ENCODE measurements at places on chromosomes 6 and 20. TPM values are rescaled to one million over a fixed set of nuclear protein-coding genes. Genes with fewer than 3 reads are reported as not detected.

- no peaks in the 10 kb centered on the region for H3K27me3 ChIP-seq
- DNase-seq: no peak
- H3K36me3 ChIP-seq: peaks cover 73% of the 10 kb centered on the region
- no peak overlapping the region for H3K27ac ChIP-seq
Measured at GRCh38 chr20:25676164-25676809, 20.4 kb downstream of the ZNF337 start.

TNF gene
- total RNA-seq: 130 TPM

DNA sequence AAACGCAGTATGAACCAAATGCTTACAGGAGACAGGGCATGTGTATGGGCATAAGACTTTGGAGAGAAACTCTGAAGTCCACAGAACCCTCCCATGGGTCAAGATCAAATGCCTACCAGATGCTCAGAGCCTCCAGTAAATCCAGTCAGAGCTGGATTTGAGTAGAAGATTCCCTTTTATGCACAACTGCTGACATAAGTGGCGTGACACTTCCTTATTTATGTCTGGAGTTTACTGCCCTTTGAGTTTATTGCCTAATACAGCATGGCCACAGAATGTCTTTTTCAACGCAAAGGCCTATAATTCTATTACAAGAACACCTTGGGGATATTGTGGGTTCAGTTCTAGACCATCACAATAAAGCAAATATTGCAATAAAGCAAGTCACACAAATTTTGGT lies 220.0 kb upstream of the FOXQ1 start:
- no peak overlapping the region for H3K27ac ChIP-seq
- no peaks in the 10 kb centered on the region for H3K27me3 ChIP-seq
- no peak for DNase-seq
- no peaks in the 10 kb centered on the region for H3K36me3 ChIP-seq

CALHM6 gene
- total RNA-seq: 13.1 TPM

GRCh38 chr6:159880412-159880975 lies 10.3 kb upstream of the MAS1 start:
- DNase-seq: no peak
- peaks cover 13% of the 10 kb centered on the region for H3K27me3 ChIP-seq
- no peaks in the 10 kb centered on the region for H3K36me3 ChIP-seq
- no peak overlapping the region for H3K4me3 ChIP-seq

JARID2 gene
- 28.4 TPM for total RNA-seq

UCKL1 gene
- total RNA-seq: 36.6 TPM

DNA sequence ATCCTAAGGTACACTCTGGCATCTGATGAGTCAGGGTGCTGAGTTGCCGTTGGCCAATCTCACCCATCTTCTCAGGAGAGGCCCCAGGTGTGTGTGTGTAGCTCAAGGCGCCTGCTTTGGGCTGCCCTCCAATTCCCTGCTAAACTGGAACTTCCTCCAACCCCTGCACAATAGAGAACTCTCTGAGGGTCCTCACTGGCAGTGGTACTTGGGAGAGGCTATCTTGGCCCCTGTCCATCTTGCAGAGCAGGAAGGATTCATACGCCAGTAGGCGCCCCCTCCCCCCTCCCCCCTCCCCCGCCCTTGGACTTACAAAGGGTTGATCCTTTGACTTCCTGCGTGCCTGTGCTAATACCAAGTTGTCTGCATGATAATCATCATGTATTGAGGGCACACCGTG lies 173.6 kb downstream of the SASH1 start:
- peaks cover 15% of the 10 kb centered on the region for H3K27me3 ChIP-seq
- peaks cover 2% of the 10 kb centered on the region for H3K4me1 ChIP-seq
- H3K4me3 ChIP-seq: no peak overlapping the region

GRCh38 chr6:143408151-143408786 lies 42.2 kb downstream of the ADAT2 start:
- H3K36me3 ChIP-seq: no peaks in the 10 kb centered on the region
- no peak overlapping the region for H3K27ac ChIP-seq
- DNase-seq: no peak
- no peak overlapping the region for H3K4me3 ChIP-seq
- no peaks in the 10 kb centered on the region for H3K4me1 ChIP-seq

GRCh38 chr20:2701671-2702081 lies 9.1 kb downstream of the EBF4 start:
- peaks cover 6% of the 10 kb centered on the region for H3K4me1 ChIP-seq
- peaks cover 13% of the 10 kb centered on the region for H3K27me3 ChIP-seq
- H3K4me3 ChIP-seq: no peak overlapping the region
- no peaks in the 10 kb centered on the region for H3K36me3 ChIP-seq

THBS2 gene
- total RNA-seq: not detected

HLA-DRB5 gene
- total RNA-seq: 12.7 TPM

GRCh38 chr20:46111028-46111835 lies 6.9 kb upstream of the CD40 start:
- peaks cover 16% of the 10 kb centered on the region for H3K4me1 ChIP-seq
- no peak overlapping the region for H3K27ac ChIP-seq
- DNase-seq: no peak
- H3K27me3 ChIP-seq: peaks cover 55% of the 10 kb centered on the region

- no peaks in the 10 kb centered on the region for H3K36me3 ChIP-seq
- no peak within 1 kb of the TSS for H3K4me3 ChIP-seq
- peaks cover 2% of the 10 kb centered on the region for H3K27me3 ChIP-seq
- DNase-seq: no peak
- H3K27ac ChIP-seq: no peak within 1 kb of the TSS
- peaks cover 21% of the 10 kb centered on the region for H3K4me1 ChIP-seq
Measured at GRCh38 chr20:57524511-57525176, at the start of gene CTCFL. CTCFL (minus strand) TSS chr20:57525140; CDS start chr20:57524205, 935 bp downstream.

DNA sequence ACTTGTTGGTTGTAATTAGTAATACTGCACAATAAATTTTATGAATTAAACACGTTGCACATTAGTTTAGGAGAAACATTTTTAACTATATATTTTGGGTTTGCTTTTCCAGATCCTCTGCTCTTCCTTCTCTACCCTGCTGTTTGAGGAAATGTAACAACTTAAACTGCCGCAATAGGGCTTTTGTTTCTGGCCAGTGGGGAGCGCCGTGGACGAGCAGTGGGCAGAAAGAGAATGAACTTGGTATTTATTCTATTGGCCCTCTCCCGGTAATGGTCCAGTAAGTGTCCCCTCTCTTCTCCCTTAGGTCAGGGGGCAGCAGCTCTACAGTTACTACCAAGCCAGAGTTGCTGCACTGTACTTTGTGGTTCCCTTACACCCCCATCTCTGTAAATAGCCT lies 35.2 kb upstream of the EPHA7 start:
- no peaks in the 10 kb centered on the region for H3K4me1 ChIP-seq
- no peaks in the 10 kb centered on the region for H3K27me3 ChIP-seq
- no peak overlapping the region for H3K4me3 ChIP-seq
- H3K36me3 ChIP-seq: no peaks in the 10 kb centered on the region
- H3K27ac ChIP-seq: no peak overlapping the region
